ENCODE measurements at places on chromosomes 2 and 18.

DNA sequence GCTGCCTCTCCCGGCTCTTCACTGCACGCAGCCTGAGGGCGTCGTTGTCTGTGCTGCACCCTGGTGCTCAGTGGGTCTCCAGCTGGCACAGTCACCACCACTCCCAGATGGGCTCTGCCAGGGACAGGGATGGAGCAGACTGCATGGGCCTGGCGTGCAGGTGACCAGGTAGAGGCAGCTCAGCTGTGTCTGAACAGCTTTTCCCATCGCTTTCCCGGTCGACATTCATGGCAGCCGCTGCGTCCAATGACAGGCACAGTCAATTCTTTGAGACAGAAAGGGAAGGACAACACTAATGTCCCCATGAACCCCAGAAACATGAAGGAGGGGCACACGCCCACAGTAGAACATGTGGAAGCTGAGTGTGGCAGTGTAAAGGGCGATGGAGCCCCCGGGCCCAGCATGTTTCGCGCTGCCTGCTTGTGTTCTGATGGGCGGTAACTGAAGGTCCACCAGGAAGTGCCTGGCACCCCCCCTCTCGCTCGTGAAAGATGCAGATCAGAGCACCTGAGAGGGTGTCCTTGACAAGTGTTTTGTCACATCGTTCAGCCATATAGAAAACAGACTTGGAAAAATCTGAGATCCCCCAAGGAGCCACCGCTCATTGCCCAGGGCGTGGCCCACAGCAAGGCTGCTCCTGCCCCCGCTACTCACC is 122.4 kb downstream of the NFATC1 start:
- no peak for DNase-seq

- no peak for DNase-seq
Measured at GRCh38 chr2:16321872-16322271, 343.8 kb downstream of the CYRIA start.

GRCh38 chr2:150610670-150611279 is 123.3 kb upstream of the RND3 start:
- DNase-seq, result no peak

DNA sequence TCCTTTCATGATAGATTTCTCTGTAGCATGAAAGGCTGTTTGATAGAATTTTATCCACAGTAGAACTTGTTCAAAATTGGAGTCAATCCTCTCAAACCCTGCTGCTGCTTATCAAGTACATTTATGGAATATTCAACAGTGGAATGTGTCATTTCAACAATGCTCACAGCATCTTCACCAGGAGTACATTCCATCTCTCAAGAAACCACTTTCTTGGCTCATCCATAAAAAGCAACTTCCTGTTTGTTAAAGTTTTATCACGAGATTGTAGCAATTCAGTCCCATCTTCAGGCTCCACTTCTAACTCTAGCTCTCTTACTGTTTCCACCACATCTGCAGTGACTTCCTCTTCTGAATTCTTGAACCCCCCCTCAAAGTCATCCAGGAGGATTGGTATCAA is 29.4 kb downstream of the PDCL3 start:
- DNase-seq, result no peak

GRCh38 chr18:9738266-9738969 is 30.3 kb downstream of the RAB31 start:
- no peak for DNase-seq

DNA sequence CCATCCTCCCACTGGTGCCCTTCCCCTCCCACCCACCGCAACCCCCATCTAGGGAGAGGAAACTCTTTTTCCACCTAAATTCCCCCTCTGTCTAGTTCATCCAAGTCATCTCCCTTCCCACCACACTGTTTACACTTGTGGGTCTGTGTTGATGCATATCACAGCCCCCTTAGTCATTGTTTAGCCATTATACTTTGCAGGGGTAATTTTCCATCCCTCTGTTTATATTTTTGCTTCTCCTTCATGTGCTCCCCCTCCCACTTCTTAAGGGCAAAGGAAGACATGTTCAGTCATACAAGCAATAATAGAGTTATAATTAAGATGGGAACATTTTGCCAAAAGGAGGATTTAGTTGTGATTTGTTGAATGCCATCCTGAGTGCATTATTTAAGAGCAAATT is 187.8 kb upstream of the TNP1 start:
- no peak for DNase-seq

GRCh38 chr2:217666338-217666737 is 336.5 kb downstream of the TNS1 start:
- no peak for DNase-seq

- DNase-seq, result no peak
Measured at GRCh38 chr18:8247700-8248099, 361.5 kb upstream of the RAB12 start.

DNA sequence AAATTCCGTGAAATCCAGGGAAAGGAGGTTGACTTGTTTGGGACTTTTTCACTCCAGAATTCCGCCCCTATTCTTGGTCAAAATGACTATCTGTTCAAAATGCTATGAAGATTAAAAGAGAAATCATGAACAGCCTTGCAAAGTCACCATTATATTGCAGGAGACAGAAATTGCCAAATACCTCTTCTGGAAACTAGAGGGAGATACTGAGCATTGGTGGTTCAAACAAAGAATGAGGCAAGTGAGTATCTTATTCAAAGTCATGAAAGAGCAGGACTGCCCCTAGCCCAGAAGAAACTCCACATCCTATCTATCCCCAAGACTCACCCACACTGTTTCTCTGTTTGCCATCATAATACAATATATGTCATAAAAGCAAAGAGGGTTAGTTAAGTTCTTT is 862.3 kb upstream of the POU3F3 start:
- DNase-seq, result no peak

- DNase-seq, result no peak
Measured at GRCh38 chr18:67957684-67958083, 441.2 kb upstream of the DSEL start.

DNA sequence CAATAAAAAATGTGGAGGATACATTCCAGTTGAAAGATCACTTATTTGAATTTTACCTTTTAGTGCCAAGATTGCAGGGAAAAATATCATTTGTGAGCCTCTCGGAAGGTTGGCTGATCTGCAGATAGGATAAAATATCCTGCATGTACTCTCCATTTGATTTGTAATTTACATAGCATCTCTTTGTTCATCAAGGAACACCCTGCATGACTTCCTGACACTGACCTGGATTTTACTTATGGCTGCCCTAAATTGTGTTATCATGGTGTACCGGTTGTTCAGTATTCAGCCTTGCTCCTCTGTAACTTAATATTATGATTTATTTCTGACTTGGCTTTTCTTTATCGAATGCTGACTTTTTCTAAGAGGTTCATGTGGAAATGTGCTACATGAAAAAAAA is 226.4 kb downstream of the PIK3C3 start:
- DNase-seq, result no peak

DNA sequence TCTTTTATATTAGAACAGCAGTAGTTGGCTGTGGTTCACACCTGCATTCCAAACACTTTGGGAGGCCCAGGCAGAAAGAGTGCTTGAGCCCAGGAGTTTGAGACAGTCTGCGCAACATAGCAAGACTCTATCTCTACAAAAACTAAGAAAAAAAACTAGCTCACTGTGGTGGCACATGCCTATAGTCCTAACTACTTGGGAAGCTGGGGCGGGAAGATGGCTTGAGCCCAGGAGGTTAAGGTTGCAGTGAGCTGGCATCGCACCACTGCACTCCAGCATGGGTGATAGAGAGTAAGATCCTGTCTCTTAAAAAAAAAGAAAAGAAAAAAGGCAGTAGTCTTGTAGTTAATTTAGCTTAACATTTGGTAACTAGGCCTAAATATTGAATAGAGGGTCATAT is 136.6 kb downstream of the AGPS start:
- DNase-seq, result no peak

DNA sequence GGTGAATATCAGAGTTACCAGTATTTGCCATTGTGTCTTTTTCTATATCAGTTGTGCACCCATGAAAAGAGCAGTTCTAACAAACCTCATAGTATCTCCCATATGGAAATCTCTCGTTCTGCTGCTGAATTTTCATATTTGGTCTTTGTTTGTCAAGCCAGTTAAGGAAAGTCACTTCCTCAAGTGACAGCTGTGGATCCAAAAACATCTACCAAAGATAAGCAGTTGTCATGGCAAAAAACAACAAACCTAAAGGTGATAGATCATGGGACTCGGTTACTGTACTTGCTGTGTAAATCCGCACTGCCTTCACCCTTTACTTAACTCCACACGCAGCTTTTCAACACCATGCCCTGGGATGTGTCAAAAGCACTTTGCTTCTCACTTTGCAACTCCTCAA is 17.3 kb downstream of the BMP10 start:
- DNase-seq, result no peak

- DNase-seq, result no peak
Measured at GRCh38 chr2:69007169-69007568, 5.8 kb upstream of the ANTXR1 start.

DNA sequence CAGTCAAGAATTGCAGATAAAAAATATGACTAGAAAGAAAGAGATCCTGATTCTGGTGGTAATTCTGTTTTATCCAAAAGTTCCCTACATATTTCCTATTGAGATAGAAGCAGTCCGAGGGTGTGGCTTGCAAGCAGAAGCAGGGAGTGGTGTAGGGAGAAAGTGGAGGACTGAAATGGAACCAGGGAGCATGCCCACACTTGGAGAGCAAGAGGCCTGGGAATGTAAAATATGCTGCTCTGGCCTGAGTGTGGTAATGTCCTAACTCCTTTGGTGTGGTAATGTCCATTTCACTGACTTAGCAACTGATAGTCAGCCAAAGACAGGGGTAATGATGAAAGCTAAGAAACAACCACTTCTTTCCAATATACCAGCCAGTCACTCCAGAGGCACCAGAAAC is 30.1 kb upstream of the FMNL2 start:
- no peak for DNase-seq

DNA sequence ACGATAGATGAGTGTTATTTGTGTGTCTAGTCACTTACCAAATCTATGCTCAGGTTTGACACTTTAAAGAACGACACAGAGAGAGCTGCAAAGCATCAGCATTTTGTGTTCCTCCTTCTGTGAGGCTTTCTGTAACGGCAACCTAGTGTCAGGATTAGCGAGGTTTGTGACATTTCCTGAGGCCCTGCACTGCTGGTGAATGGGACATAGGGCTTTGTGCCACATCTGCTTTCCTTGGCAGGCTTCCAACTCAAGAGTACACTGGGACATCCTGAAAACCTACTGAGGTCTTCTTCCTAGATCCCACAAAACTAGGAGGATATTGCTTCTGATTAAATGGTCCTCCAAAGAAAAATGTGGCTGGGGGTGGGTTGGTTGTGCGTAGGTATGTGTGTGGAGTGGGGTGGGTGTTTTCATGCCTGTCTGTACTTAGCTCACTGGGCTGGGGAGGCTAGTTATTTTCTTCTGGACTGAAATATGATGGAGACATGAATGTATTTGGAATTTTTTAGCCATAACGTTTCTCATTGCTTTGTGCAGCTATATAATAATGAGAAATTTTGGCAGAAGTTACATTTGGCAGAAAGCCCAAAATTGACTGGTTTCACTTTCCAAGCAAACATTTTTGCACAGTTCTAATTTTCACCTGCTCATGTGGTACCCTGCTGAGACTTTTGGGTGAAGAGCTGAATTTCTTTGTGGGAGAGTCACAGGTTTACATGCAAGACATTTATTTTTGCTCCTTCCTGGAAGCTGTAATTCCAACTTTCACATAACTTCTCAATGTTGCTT is 308.4 kb downstream of the XIRP2 start:
- no peak for DNase-seq

GRCh38 chr2:197130318-197130717 is 180.3 kb downstream of the ANKRD44 start:
- DNase-seq, result no peak

- peak; percentile 73 for DNase-seq
Measured at GRCh38 chr2:65064728-65065552, 8.7 kb downstream of the CEP68 start.

GRCh38 chr18:76913583-76913982 is 91.2 kb downstream of the ZNF236 start:
- no peak for DNase-seq

DNA sequence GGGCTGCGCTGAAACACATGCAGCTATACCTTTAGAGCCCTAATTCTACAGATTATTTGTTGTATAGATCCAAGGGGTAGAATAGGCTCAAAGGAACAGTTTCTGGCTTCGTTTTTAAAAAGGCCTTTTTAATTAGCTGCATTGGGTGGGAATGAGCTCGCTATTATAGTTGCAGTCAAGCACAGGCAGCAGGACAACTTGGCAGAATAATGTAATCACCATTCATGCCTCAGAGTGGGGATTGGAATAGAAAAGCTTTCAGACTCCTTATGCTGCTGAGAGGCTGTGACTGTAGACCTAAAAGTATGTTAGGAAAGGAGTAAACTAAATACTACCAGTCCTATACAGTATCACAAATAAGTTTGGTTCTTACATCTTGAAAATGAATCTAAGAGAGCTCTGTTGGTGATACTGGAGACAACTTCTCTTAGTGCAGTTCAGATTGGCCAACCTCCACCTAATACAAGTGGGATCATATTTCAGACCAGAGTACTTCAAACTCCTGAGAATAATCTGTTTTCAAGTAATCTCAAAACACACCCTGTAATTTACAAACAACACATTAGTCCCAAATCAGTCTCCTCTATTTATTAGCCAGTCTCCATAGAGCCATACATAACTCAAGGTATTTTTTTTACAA is 121.4 kb downstream of the ANTXR1 start:
- no peak for DNase-seq

- no peak for DNase-seq
Measured at GRCh38 chr2:132715386-132716351, 45.7 kb upstream of the LYPD1 start.

GRCh38 chr18:55073116-55073515 is 113.9 kb upstream of the CCDC68 start:
- no peak for DNase-seq

DNA sequence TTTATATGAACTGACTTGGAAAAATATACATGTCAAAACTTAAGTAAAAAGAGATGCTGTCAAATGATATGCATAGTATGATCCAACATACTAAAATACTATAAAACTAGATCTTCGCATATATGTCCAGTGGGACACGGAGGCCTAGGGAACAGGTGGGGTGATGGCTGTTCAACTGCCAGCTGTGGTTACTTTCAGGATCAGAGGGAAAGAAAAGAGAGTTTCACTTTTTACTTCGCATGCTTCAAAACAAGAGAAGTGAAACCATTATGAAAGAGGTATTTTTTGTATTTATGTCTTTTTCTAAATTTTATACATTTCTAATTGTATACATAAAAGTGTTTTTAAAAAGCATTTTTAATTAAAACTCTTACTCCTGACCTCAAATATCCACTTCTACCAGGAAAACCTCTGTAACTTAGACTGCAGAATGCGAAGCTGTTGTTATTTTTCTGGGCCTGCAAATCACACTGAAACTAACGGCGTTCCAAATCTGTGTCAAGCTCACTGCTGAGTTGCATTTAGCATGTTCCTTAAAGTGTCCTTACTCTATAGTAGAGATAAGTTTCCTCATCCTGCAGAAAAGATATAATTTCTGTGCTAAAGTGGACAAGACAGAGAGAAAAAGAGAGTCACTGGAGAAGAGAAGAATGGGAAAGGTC is 97.8 kb upstream of the SLC35G4 start:
- DNase-seq, result no peak

DNA sequence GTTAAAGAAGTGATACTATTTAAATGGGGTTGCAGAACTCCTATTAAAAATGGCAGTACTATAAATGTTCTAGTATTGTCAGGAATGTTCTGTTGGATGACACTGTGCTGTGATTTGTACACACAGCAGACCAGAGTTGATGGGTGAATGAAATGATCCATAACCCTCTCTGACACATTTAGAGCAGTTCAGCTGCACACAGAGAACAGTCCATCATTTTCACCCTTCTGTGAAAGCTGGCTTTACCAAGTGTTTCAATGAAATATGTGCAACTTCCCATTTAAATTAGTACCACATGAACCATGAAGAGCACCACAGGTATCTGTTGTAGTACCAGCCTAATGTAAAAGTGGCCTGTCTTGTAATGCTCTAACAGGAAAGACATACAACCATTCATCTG is 981.4 kb downstream of the TMEM182 start:
- DNase-seq, result no peak
